ENCODE measurements at places on chromosomes 2 and 18. TPM values are rescaled to one million over a fixed set of nuclear protein-coding genes. Genes with fewer than 3 reads are reported as not detected.
A peak's percentile ranks its signal among the peaks of the same experiment; 100 is the strongest.

Gene DYTN
- 0.23 TPM for total RNA-seq

- DNase-seq: no peak
Measured at GRCh38 chr2:47225061-47225783, 70.1 kb upstream of the STPG4 start.

DNA sequence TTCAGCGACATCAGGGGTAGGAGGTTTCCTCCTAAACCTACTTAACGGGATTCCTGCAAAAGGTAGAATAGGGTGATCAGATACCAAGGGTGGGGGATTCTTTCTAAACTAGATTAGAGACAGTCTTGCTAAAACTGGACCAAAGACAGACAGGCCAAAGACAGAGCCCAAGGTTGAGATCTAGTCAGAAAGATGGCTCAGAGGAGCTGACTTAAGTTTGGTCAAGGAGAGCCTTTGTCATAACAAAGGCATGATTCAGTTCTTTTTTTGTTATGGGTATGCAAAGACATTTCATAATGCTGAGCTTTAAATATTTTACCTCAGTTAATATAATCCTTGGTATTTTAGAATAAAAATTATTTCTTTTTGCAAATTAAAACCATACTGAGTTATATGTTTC lies 17.8 kb upstream of the GPR75 start:
- no peak for DNase-seq

DNA sequence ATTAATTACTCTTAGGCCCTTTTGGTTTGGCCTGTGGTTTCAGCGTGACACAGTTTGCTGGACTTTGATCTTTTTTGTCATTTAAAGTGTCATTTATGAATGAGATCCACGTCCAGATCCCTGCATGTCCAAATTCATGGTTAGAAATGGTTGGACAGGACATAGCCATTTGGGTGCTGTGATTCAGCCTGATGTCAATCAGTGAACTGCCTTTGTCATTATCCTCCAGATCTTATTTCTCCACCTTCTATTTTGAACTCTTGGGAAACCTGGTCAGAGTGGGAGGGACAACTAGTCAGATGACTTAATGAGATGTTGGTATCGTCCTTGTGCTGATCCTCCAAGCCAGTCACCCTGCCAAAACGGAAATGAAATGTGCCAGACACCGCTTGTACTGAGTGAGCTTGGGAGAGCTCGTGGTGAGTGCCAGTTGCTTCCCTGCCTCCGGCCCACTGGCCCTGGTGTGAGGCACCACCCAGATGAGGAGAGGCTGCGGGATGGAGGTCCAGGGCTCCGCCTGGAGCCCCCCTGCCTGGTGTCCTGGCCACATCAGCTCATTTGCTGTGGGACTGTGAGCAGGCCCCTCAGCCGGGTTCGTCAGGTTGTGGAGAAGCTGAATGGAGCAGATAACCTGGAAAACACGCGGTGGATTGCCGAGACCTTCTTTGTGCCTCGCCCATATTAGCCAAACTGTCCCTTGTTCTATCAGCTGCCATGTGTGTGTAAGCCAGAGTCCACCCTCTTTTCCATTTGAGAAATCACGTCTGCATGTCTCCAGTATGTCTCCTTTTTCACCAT lies 70.1 kb downstream of the DGKD start:
- no peak for DNase-seq

Gene TTR
- not detected for total RNA-seq

Gene CNTNAP5
- not detected for total RNA-seq

Gene DNER
- not detected for total RNA-seq

DNA sequence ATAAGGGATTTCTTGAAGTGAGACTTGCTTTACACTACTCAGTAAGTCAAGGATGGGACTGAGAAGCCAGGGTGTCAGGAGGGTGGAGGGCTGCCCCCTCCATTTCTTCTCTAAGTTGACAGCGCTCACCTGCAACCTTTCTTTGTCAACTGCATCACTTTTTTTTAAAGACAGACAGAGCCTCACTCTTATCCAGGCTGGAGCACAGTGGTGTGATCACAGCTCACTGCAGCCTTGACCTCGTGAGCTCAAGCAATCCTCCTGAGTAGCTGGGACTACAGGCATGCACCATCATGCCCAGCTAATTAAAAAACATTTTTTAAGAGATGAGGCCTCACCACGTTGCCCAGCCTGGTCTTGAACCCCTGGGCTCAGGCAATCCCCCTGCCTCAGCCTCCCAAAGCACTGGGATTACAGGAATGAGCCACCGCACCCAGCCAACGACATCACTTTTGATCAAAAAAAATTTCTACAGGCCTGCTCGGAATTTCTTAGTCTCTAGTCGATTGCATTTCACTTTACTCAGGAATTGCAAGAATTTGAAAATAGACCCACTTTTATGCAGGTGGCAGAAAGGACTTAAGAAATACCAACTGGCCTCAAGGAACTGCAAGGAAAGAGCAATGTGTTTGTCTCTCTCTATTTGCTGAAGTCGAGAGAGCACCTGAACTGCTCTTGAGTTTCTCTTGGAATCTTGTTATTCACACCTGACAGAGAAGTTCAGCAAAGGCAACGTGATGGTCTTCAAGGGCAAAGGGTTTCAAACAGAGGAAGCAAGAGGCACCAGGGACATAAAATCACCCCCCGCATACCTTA lies 101.4 kb downstream of the MYOM1 start:
- DNase-seq: no peak

- DNase-seq: no peak
Measured at GRCh38 chr2:104050656-104051242, 803.2 kb upstream of the POU3F3 start.

DNA sequence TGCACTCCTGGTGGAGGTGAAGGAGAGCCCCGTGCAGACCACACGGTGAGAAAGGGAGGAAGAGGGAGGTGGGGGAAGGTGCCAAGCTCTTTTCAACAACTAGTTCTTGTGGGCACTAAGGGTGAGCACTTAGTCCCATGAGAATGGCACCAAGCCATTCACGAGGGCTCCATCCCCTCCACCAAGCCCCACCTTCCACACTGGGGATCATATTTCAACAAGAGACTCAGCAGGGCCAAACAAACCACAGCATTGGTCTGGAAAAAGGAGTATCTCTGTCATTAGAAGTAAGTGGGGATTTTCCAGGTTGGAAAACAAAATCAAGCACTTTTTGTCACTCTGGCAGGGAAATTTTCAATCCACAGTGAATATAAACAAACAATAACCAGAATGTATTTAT lies 38.4 kb downstream of the ZAP70 start:
- no peak for DNase-seq

DNA sequence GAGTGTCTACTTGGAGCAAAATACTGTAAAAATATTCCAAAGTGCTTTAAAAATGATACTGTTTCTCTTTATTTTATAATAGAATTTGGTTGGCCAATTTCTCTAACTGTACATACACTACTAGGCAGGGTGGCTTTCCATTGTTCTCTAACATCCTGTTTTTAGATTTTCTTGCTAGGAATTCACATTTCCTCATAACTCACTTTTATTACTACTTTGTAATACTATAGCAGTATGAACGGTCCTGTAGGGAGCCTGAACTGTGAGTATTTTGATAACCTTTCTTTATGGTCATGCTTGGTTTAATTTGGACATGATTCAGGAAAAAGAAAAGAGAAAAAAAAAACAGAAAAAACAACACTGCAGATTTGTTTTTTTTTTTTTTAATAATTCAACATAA lies 37.8 kb downstream of the GCG start:
- no peak for DNase-seq

Gene RAB12
- total RNA-seq: 16.5 TPM

DNA sequence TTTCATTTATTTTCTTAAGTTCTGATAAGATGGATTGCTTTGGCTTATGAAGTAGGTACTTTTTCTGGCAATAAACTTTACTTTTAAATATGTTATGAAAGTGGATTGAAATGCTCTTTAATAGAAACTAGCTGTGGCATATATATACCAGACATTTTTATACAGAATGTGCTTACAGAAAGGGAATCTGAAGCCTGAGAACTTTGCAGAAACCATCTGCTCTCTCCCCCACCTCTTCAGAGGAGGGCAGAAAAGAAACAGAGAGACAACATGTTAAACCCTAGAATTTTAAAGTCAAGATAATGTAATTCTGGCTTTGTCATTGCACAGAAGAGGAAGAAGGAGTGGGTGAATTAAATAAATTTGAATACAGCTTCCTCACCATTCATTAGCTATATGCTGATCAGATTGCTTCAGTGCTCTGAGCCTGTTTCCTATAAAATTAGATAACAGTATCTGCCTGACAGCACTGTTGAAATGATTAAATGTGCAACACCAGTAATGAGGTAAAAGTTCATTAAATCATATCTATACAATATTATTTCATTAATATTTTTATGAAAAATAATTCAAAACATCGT lies 247.3 kb downstream of the CNTNAP5 start:
- no peak for DNase-seq

DNA sequence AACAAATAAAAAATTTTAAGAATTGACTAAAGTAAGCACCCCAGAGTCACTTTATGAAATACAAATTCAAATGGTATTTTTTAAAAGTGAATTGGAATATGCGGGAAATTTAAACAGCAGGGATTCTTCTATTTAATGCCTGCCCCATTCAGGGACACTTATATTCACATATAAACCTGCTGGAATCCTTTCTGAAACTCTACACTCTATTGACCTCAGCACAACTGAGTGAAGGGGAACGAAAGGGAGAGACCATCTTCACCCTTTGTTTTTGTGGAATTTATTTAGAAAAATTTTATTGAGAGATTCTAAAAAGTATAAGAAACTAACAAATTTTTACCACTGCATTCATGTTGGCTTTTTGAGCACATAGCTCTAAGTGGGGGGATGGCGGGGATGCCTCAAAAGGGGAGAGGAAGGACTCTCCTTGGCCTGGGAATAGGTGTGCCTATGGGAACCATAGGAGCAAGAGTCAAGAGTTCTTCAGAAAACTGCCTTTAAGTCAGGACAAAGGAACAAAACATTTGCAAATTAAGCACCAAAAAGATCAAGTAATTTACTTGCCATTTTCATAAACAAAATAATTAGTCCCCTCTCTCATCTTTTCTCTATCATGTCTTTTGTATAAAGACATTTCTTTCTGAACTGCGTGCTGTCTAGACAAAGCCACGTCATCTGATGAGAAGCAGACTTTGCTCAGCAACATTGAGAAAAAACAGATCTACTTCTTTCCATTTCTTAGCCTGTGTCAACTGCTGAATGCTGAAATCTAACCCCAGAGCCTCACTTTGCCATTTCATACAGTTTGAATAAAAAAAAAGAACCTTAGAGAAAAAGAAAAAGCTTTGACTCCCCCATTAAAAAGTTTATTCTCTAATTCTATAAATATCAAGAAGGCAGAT lies 21.6 kb upstream of the FLACC1 start:
- no peak for DNase-seq

Gene MYO5B
- total RNA-seq: not detected

Gene GKN1
- not detected for total RNA-seq

- DNase-seq: no peak
Measured at GRCh38 chr2:131425231-131425941, 50.5 kb upstream of the TUBA3D start.

GRCh38 chr2:229130522-229130921 lies 140.6 kb downstream of the PID1 start:
- DNase-seq: no peak

GRCh38 chr18:984004-984403 lies 79.3 kb downstream of the ADCYAP1 start:
- no peak for DNase-seq

- DNase-seq: no peak
Measured at GRCh38 chr18:79200546-79201268, 131.5 kb downstream of the ATP9B start.

- DNase-seq: no peak
Measured at GRCh38 chr2:13968811-13969210, 663.7 kb upstream of the LRATD1 start.

- no peak for DNase-seq
Measured at GRCh38 chr2:224941960-224942359, 100.3 kb downstream of the DOCK10 start.

GRCh38 chr2:46650556-46651001 lies 171.2 kb downstream of the TMEM247 start:
- DNase-seq: peak; percentile 35

DNA sequence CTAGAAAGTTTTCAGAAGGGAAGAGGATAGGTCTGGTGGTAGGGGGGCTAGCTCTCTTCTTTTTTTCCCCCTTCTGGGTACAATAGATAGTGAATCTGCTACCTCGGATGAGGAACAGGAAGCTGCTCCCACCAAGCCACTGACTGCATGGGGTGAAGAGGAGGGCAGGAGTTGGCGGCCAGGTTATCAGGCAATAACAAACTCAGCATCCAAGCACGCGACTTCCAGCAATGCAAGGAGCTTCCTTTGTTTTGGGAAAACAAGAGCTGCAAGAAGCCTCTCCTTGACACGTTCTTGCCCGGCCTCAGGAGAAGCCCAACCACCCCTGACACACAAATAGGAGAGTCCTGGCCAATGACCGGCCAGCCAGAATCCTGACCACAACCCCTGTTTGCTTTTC lies 32.2 kb downstream of the NHEJ1 start:
- DNase-seq: no peak

GRCh38 chr2:38444247-38444646 lies 67.2 kb upstream of the ATL2 start:
- no peak for DNase-seq

DNA sequence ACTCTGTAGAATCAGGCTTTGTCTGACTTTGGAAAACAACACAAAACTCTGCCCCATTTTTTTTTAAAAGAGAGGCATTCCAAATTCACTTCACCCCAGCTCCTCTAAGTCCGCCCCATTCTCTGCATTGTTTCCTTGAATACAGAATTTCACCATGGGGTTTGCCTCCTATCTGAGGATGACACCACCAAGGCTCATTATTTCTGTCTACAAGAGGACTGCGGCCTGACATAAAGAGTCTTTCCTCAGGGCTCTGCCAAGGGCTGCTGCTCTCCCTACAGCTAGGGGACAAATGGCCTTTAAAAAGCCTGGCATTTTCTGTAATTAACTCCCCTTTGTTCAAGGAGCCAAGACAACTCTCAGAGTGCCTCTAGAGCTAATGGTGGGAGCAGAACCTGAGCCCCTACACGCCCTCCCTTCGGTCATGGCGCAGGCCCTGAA lies 4.6 kb downstream of the CHST10 start:
- DNase-seq: no peak

DNA sequence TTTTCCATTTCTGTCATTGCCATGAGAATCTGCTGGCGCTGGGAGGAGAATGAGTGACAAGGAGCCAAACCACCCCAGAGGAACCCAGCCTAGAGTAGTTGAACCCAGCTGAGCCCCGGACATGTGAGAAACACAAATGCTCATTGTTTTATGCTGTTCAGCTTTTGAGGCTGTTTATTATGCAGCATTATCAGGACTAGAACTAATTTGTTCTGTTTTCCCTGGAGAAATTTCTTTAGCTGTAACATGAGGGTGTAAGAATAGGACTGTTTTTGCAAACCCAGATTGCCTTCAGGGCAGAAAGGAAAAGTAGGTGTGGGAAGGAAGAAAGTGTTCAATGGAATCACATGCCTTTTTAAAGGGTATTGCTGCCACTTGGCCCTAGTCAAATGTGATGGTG lies 28.5 kb upstream of the DOCK10 start:
- DNase-seq: no peak

- DNase-seq: no peak
Measured at GRCh38 chr2:21041943-21042707, 1.7 kb downstream of the APOB start.

DNA sequence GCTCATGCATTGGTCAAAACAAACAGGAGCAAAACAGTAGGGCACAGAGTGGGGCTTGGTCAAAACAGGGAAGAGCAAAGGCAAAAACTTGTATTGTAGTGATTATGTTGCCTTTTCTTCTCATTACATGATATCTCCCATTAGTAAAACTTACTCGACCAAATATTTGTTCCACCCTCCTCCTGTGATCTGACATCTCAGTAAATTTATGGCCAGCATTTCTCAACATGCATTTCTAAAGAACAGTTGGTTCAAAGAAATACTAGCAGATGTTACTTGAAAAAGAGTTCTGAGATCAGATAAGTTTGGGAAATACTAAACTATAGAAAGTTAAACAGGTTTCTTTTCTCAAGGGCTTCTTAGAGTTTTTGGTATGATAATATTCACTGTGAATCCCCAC lies 423.1 kb downstream of the FIGN start:
- DNase-seq: no peak
